ENCODE measurements at places on chromosomes 16 and 17.

DNA sequence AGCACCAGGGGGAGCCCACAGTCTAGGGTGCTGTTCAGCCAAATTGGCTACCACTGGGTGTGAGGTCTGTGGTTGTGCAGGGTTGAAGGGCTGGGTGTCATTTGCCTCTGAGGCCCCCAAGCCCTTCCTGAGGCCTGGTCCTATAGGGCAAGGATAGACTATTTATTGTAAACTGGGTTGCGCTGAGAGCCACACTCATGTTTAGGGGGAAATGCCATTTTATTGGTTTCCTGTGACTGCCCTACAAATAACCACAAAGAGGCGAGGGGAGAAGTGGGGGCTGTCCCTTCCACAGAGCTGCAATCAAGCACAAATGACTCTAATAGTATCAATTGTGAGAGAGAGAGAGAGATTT is 3.6 kb upstream of the ZCCHC14 start:
- peaks cover under 1% of the 10 kb centered on the region for H3K36me3 ChIP-seq
- peaks cover 24% of the 10 kb centered on the region for H3K4me1 ChIP-seq
- no peak overlapping the region for H3K27ac ChIP-seq
- no peaks in the 10 kb centered on the region for H3K27me3 ChIP-seq
- DNase-seq, result peak; percentile 78
- no peak overlapping the region for H3K4me3 ChIP-seq

- no peak overlapping the region for H3K27ac ChIP-seq
- no peaks in the 10 kb centered on the region for H3K36me3 ChIP-seq
- H3K4me3 ChIP-seq, result no peak overlapping the region
- no peaks in the 10 kb centered on the region for H3K27me3 ChIP-seq
Measured at GRCh38 chr16:67733734-67734470, 14.8 kb upstream of the GFOD2 start.

GRCh38 chr16:81702506-81702905 is 76.6 kb upstream of the PLCG2 start:
- no peaks in the 10 kb centered on the region for H3K4me1 ChIP-seq
- no peak for DNase-seq
- H3K27me3 ChIP-seq, result no peaks in the 10 kb centered on the region
- H3K36me3 ChIP-seq, result peaks cover 7% of the 10 kb centered on the region
- peak overlapping the region; percentile 28 for H3K27ac ChIP-seq

GRCh38 chr17:75876938-75877751 is 1.2 kb downstream of the TRIM47 start:
- H3K27me3 ChIP-seq, result peaks cover 3% of the 10 kb centered on the region
- peaks cover 5% of the 10 kb centered on the region for H3K36me3 ChIP-seq
- H3K27ac ChIP-seq, result peak overlapping the region; percentile 83
- peak overlapping the region; percentile 93 for H3K4me3 ChIP-seq
- peak; percentile 44 for DNase-seq

- peaks cover 69% of the 10 kb centered on the region for H3K4me1 ChIP-seq
- no peak overlapping the region for H3K27ac ChIP-seq
- H3K36me3 ChIP-seq, result peaks cover 14% of the 10 kb centered on the region
- no peak overlapping the region for H3K4me3 ChIP-seq
- no peaks in the 10 kb centered on the region for H3K27me3 ChIP-seq
Measured at GRCh38 chr17:45579529-45580495, 89.3 kb upstream of the PLEKHM1 start.

DNA sequence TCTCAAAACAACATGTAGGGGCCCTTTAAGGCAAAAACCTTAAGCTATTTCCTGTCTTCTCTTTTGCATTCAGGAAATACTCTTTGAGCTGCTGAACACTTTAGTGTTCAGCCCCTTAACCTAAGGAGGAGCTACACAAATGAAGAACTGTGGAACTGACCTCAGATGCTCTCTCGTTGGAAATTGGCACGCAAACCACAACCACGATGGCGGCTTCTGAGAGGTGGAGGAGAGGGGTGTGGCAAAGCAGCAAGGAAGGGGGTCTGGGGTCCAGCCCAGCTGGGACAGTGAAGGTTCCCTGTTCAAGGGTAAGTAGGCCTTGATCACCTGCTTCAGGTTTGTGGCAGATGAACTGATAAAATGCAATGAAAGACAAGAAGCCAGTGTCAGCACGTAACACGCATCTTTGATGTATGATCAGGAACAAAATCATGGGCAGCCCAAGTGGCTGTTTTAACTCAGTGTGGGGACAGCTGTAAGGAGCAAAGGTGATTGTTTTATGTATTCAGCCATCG is 291.6 kb upstream of the TNRC6C start:
- H3K36me3 ChIP-seq, result peaks cover 20% of the 10 kb centered on the region
- H3K27ac ChIP-seq, result peak overlapping the region; percentile 98
- H3K4me1 ChIP-seq, result peaks cover 49% of the 10 kb centered on the region
- H3K4me3 ChIP-seq, result peak overlapping the region; percentile 94

DNA sequence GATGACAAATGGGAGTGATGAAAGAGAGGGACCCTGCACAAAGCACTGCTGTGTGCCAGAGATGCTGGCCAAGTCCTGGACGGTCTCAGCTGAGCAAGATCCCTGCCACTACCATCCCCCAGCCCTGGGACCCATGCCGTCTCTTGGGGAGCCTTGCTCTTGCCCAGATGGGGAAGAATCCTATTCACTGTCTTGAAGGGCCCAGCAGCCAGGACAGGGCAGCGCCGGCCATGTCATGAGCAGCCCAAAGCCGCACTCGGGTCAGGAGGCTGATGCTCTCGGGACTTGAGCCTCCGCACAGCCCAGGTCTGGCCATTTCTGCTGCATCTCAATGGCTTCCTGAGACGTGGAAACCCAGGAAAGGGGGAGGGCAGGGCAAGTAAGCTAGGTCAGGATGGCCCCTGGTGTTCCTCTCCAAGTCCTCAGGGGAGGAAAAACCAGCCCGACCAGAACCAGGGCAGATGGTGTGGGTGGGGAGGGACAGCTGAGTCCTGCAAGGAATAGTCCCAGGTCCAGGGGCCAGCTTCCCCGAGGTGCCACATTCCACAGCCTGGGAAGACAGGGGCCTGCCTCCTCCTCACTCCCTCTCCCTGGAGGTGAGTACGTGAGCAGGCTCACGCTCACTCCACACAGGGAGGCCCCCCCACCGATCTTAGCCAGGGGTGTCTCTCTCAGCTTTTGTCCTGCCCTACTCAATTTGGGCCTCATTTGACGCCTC is 7.8 kb upstream of the KRT19 start:
- H3K36me3 ChIP-seq, result no peaks in the 10 kb centered on the region
- no peaks in the 10 kb centered on the region for H3K4me1 ChIP-seq
- no peak overlapping the region for H3K27ac ChIP-seq
- H3K4me3 ChIP-seq, result no peak overlapping the region
- peaks cover 6% of the 10 kb centered on the region for H3K27me3 ChIP-seq
- DNase-seq, result no peak

DNA sequence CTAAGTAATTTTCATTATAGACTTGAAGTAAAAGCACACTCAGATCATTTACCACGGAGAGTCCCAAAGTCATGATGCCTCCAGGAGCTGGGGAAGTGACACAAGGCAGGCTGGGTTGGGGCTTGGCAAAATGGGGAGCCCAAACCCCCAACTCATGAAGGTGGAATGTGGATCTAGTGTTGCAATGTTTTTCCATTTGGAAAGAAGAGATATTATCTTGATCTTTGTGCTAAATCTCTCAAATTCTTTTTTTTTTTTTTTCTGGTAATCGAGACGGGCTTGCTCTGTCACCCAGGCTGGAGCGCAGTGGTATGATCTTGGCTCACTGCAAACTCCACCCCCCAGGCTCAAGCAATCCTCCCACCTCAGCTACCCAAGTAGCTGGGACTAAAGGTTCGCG is 7.5 kb upstream of the KCNG4 start:
- H3K27ac ChIP-seq, result no peak overlapping the region
- DNase-seq, result no peak
- no peaks in the 10 kb centered on the region for H3K36me3 ChIP-seq
- H3K4me1 ChIP-seq, result no peaks in the 10 kb centered on the region
- H3K4me3 ChIP-seq, result no peak overlapping the region

DNA sequence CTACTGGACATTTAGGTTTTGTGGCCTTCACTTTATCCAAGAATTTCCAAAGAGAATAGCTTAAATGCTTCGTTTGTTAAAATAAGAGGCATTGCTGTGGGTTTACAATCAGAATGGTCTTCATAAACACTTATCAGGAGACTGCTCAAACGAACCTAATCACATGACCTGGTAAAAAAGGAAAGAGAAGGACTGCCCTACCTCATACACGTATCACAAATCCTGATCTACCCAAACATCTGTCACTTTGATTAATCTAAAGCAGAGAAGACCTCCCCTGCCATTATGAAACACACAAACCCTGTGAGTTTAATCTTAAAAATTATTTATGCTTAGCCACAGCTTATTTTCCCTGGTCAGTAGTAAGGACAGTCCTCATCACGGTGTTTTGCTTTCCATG is 76.6 kb downstream of the PARN start:
- H3K36me3 ChIP-seq, result peaks cover 16% of the 10 kb centered on the region
- H3K4me3 ChIP-seq, result no peak overlapping the region
- no peak for DNase-seq
- no peaks in the 10 kb centered on the region for H3K27me3 ChIP-seq
- H3K27ac ChIP-seq, result no peak overlapping the region
- H3K4me1 ChIP-seq, result no peaks in the 10 kb centered on the region

- no peak overlapping the region for H3K27ac ChIP-seq
- no peaks in the 10 kb centered on the region for H3K36me3 ChIP-seq
- peaks cover 8% of the 10 kb centered on the region for H3K4me1 ChIP-seq
- H3K4me3 ChIP-seq, result peak overlapping the region; percentile 65
- peaks cover 7% of the 10 kb centered on the region for H3K27me3 ChIP-seq
Measured at GRCh38 chr17:57860414-57860999, 10.7 kb upstream of the MRPS23 start.

- peaks cover 32% of the 10 kb centered on the region for H3K4me1 ChIP-seq
- H3K27ac ChIP-seq, result peak overlapping the region; percentile 89
- no peaks in the 10 kb centered on the region for H3K27me3 ChIP-seq
- H3K36me3 ChIP-seq, result no peaks in the 10 kb centered on the region
Measured at GRCh38 chr16:84115919-84116719, 623 bp downstream of the MBTPS1 start.

DNA sequence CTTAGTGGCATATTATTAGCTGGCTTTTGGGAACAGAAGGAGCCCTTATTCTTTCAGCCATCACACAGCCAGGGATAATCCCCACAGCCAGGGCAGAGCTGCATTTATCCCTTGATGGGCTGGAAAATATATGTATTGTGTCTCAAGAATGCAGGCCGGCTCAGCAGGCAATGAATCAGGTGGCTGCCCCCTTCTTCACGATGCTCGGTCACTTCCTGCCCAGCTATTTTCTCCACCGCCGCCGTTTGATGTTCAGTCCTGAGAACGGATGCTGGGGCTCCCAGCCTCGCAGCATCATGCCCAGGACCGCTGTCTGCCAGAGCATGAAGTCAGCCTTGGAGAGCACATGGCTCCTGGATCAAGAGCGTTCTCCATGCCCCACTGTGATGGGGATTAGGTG is 4.3 kb upstream of the MYH3 start:
- DNase-seq, result no peak
- H3K4me3 ChIP-seq, result no peak overlapping the region
- no peaks in the 10 kb centered on the region for H3K27me3 ChIP-seq
- peaks cover 23% of the 10 kb centered on the region for H3K36me3 ChIP-seq
- H3K27ac ChIP-seq, result no peak overlapping the region
- no peaks in the 10 kb centered on the region for H3K4me1 ChIP-seq

DNA sequence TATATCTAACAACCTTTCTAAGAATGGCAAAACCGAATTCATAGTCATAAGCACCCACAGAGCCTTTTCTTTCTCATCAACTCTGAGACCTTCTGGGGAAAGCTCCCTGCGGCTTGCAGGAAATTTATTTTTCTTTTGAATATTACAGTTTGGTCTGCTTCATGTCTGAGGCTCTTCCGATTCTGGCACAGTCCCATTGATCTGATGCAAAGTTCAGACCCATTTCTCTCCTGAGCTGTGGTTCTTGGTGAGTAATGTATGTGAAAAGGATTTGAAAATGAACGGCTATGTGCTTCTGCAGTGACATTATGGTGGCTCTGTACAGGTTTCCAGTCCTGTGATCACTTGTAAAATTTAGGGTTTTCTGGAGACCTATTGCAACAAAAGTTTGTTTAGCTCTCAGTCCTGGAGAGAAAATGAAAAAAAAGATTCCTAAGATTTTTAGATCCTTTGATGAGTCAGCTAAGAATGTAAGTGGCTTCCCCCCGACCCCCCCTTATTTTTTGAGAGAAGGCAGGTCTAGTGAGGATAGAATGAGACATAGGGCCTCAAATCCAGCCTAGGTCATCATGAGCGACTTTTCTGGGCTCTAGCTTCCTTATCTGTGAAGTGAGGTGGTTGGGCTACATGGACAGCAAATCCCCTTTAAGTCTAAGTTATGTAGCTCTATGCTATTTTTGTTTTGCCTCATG is 4.6 kb downstream of the GAN start:
- no peak overlapping the region for H3K27ac ChIP-seq
- peaks cover 50% of the 10 kb centered on the region for H3K4me1 ChIP-seq
- DNase-seq, result no peak
- no peaks in the 10 kb centered on the region for H3K27me3 ChIP-seq

- DNase-seq, result no peak
- H3K4me3 ChIP-seq, result no peak overlapping the region
- H3K4me1 ChIP-seq, result no peaks in the 10 kb centered on the region
- peaks cover 26% of the 10 kb centered on the region for H3K27me3 ChIP-seq
Measured at GRCh38 chr17:74148901-74149596, 54.4 kb upstream of the RPL38 start.

GRCh38 chr16:83813823-83814658 is 6.3 kb downstream of the HSBP1 start:
- H3K4me1 ChIP-seq, result peaks cover 20% of the 10 kb centered on the region
- H3K27ac ChIP-seq, result peak overlapping the region; percentile 24
- DNase-seq, result no peak

GRCh38 chr17:57856792-57857620 is 7.2 kb upstream of the MRPS23 start:
- no peak overlapping the region for H3K4me3 ChIP-seq
- H3K27me3 ChIP-seq, result peaks cover 7% of the 10 kb centered on the region
- H3K36me3 ChIP-seq, result no peaks in the 10 kb centered on the region
- H3K4me1 ChIP-seq, result peaks cover 8% of the 10 kb centered on the region
- no peak overlapping the region for H3K27ac ChIP-seq
- no peak for DNase-seq

- no peaks in the 10 kb centered on the region for H3K4me1 ChIP-seq
- no peak overlapping the region for H3K4me3 ChIP-seq
- no peak overlapping the region for H3K27ac ChIP-seq
- no peaks in the 10 kb centered on the region for H3K27me3 ChIP-seq
Measured at GRCh38 chr17:46003907-46004748, 5.1 kb downstream of the STH start.

DNA sequence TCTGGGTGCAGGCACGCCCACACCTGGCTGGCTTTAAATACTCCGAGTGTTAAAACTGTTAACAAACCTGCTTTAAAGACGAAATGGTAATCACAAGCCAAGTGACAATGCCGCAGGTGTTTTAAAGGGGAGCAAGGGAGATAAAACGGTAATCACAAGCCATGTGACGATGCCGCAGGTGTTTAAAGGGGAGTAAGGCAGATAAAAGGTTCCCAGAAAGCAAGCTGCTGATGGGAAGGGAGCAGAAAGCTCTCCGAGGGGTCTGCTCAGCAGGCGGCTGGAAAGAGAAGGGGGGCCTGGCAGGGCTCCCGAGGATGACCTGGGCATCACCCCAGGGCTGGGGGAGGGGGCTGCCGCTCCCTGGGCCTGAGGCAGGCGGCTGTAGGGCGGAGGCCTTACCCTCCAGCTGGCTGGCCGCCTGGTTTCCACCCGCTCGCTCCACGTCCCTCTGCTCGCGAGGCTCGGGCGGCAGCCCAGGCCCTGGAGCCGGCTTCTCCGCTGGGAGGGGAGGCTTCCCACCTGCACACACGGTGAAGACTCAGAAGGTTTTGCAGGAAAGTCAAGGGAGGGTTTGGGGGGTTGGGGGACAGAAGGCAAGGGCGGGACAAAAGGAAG is 12.1 kb downstream of the NDUFAF8 start:
- H3K27ac ChIP-seq, result no peak overlapping the region
- no peak for DNase-seq
- peaks cover 5% of the 10 kb centered on the region for H3K4me1 ChIP-seq
- no peaks in the 10 kb centered on the region for H3K27me3 ChIP-seq
- H3K36me3 ChIP-seq, result peaks cover 9% of the 10 kb centered on the region
- no peak overlapping the region for H3K4me3 ChIP-seq

All from activated naive CD4-positive, alpha-beta T cell treated with anti-CD3 and anti-CD28 coated beads for 36 hours (primary cell).